Fibroblast of skin of left biceps (primary cell): ENCODE measurements at places on chromosomes 3 and 15.

DNA sequence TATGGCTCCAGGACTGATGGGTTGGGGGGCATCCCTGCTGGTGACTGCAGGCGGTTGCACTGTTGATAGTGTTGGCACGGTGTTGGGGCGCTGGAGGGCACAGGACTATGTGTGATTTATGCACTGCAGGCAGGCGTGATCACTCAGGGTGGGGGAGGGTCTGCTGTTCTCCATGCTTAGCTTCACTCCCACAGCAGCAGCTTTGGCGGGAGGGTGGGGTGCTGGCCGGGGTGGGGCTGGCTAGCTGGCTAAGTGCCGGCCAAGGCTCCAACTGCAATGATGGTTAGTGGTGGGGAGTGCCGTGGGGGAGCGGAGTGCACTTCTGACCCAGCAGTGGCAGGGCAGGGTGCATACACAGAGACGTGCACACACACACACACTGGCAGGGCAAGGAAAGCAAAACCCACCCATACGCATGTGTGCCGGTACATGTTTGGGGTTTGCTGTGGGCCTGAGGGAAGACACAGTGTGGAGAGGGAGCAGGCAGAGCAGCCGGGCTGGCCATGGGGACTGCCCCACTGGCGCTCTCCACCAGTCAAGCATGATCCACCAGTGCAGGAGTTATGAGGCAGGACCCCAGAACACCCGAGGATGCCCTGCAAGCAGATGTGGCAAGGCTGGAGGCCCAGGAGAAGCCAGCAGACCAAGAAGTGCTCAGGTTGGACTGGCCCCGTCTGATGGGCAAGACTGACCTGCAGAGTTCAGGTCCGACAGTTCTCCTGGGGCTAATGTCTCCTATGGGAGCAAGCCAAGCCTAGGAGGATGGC, 16.5 kb upstream of the FGF7 start:
- DNase-seq = no peak

DNA sequence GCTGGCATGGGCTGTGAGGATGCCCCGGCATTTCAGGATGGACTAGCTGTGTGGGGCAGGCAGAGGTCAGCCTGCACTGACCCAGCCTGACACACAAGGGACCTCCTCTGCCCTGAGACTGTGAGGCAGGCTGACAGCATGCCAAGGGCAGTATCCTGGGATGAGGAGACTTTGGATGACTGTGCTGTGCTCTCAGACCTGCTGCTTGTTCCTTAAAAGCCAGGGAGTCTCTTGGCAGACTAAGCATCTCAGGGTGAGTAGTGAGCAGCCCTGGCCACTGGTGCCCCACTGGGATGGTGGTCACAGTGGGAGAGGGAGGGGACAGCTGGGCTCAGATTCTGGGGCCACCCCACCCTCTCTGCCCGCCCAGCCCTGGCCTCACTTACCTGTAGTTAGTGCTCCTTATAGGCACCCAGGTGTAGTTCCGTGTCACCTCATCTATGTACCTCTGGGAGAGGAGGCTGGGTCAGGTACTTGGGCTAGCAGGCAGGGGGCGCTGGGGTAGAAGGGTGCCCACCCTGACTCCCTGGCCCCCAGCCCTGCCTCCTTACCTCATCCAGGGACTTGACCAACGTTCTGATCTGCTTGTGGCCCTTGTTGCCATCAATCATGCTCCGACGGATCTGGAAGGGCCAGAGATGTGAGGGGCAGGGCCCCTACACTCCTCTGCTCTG, 16.1 kb upstream of the TMEM115 start:
- DNase-seq = no peak

GRCh38 chr3:9032231-9032777, 69.0 kb upstream of the RAD18 start:
- no peak for DNase-seq

DNA sequence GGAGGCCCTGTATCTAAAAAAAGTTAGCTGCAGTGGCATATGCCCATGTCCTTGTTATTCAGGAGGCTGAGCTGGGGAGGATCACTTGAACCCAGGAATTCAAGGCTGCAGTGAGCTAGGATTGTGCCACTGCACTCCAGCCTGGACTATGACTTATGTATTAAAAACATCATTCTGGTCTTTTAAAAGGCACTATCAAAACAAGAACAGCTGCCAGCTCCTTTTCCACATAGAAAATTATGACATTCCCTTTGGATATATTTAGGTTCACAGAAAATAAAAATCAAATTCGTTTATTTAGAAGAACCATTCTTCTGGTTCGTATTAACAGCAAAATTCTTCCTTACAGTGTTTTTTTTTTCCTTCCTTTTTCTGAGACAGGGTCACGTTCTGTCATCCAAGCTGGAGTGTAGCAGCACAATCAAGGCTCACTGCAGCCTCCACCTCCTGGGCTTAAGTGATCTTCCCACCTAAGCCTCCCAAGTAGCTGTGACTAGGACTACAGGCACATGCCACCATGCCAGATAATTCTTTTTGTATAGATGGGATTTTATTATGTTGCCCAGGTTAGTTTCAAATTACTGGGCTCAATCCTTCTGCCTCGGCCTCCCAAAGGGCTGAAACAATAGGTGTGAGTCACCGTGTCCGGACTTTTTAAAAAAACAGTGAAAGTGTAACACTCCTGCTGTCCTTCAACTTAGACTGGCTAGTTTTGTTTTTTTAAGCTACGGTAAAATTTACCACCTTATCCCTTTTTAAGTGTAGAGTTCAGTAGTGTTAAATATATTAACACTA, 13.9 kb downstream of the ICE2 start:
- no peak for DNase-seq

- no peak for DNase-seq
Observed at GRCh38 chr15:32837935-32838334, 120.1 kb downstream of the GREM1 start.

- DNase-seq = no peak
Observed at GRCh38 chr3:130820976-130821375, 72.9 kb upstream of the ATP2C1 start.

GRCh38 chr3:105195260-105195659, 171.4 kb upstream of the ALCAM start:
- no peak for DNase-seq

- DNase-seq = no peak
Observed at GRCh38 chr3:11835028-11835639, 11.6 kb downstream of the TAMM41 start.

- DNase-seq = no peak
Observed at GRCh38 chr15:33083232-33084081, 111.1 kb downstream of the FMN1 start.

- DNase-seq = no peak
Observed at GRCh38 chr3:19347671-19348070, 199.4 kb downstream of the KCNH8 start.

- no peak for DNase-seq
Observed at GRCh38 chr3:156433910-156434309, 121.0 kb downstream of the SSR3 start.

GRCh38 chr3:52845691-52846431, 11.0 kb upstream of the MUSTN1 start:
- no peak for DNase-seq

DNA sequence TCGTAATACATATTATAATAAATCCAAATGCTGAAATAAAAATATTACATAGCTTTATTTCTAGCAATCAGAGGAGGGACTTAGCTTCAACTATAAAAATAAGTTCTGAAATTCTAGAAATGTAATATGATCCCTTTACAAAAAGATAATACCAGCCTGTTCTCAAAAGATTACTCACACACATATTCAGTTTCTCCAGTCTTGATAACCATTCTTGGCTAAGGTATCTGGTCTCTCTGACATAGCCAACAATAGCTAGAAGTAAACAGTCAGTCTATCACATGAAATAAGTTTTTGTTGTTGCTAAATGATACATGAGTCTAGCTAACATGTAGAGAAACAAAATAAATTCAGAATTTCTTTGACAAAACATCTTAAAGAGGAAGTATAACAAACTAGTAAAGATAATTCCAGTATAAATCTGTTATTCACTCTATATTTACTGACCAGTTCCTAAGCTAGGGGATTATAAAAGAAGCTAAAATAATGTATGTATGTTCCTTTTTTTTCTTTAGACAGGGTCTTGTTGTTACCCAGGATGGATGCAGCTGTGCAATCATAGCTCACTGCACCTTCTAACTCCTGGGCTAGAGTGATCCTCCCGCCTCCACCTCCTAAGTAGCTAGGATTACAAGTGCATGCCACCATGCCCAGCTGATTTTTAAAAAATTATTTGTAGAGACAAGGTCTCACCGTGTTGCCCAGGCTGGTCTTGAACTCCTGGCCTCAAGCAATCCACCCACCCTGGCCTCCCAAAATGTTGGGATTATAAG, 170.6 kb downstream of the TBL1XR1 start:
- DNase-seq = no peak

DNA sequence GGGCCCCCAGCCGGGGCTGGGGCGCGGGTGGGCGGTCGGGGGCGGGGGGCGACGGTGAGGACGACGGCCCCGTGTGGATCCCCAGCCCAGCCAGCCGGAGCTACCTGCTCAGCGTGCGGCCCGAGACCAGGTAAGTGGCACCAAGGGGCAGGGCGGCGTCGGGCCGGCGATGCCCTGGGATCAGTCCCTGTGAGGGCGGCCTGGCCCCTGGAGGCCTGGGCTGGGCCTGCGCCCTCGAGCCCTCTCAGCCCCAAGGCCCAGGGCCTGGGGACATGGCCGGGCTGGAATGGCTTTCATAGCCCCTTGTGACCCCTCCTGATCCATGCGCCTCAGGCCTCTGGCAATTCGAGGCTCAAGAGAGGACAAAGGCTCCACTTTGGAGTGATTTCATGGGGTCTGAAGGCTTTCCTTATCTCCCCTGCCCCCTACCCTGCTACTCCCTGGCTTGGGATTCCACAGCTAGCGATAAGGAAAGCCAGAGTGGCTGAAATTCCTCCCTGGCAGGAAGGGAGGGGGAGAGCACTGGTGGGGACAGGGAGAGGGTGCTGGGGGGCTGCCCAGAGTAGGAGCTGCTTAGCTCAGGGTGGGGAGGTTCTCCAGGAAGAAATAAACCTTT, 418 bp downstream of the ALPK3 start:
- DNase-seq = no peak

DNA sequence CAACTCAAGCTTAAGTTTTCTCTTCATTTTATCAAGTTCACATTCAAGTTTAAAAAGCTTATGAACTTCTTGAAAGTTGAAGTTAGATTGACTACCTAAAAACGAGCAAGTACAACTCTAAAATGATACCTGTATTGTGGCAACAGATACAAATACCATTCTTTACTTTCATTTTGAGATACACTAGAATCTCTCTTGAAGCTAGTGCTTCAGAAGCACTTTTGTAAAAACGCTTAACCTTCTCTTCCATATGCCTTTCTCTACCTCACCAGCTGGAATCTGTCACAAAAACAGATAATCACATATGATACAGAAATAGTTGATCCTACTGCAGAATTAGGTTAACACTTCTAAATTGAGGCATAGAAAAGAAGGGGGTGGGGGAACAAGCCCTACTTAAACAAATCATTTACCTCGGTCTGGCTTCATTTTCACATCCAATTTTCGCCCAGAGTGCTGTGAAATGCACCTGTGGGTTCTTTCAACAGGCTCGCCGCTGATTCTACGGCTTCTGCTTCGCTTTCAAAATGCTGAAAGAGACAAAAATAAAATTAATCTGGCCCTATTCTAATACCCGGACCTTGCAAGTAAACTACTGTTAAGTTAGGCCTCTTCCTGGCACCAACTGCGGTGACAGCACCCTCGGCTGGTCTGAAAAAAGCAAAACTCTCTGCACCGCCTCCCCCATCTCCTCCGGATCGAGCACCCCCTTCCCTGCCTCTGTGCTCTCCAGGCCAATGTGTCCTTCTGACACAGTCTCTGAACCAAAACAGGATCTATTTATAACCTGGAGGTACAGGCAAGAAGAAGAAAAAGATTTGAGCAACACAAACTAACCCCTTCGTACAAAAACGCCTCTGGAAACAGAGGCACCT, 1.4 kb downstream of the ATOSA start:
- DNase-seq = no peak

DNA sequence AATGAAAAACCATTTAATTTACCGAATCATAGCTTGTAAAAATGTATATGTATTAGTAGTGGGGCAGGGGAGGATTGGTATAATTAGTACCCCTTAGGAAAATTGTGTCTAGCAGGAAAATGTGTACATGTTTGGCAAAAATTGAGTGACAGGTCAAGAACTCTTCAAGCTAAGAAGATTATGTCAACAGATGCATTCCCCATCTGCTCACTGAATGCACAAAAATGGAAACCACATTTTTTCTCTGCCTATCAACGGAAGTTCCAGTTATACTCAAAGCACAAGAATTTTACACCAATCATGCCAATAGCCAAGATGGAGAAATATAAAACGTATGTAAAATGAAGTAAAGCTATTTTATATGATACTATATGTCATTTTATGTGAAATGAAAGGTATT, 377.8 kb downstream of the KCNH8 start:
- DNase-seq = no peak

DNA sequence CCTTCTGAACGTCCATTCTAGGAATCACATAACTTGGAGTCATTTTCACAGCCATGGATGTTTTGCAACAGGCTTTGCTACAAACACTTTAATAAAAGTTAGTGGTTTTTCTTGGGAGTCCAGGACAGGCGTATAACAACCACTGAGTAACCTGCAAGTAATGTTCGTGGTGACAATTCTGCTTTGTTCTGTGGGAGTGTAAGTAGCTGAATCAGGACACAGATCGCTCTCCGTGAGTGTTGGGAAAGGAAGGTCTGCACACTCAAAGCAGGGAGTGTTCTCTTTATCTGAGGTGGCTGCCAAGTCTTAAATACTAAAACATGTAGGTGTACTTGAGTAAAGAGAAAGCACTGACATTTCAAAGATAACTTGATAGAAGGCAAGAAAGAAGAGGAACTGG, 7.9 kb upstream of the BNC1 start:
- DNase-seq = no peak

GRCh38 chr3:9903904-9904303, 1.3 kb downstream of the IL17RE start:
- DNase-seq = no peak

DNA sequence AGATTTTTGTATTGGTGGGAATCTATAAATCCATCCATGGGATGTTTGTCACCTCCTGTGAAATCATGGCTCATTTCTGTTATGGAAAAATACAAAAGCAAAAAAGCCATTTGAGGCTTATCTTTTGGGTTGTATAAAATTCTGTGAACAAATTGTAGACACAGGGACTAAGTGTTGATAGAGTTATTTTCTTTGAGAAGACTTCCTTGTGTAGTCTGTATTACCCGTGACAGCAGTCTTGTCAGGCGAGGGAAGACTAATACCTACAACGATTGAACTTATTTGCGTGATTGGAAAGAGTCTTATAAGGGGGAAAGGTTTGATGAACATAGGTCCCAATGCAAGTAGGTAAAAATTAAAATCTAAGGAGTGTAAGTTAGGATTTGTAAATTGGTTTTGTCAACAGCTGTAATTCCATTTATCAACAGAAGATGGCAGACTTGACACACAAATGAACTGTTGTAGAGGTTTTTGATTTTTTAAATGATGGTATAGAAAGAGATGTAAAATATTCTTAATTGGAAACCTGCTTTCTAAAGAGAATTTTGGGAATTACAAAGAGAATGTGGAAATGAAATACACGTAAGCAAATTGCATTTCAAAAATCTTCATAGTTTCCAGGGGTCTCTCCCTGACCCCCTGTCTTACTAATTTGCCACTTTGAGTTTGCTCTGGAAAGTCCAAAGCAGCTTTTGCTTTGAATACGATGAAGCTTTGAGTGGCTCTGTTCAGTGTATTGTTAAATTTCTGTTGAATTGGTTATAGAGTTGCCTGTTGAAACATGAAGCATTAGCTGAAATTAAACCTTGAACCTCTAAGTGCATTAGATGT, 33.2 kb downstream of the SLC25A26 start:
- no peak for DNase-seq
